Activated B cell treated with CpG ODN at 0.5 μM for 24 hours (primary cell): ENCODE measurements at places on chromosomes 1 and 21.

- DNase-seq: no peak
Observed at GRCh38 chr1:162706606-162707005, 74.3 kb downstream of the DDR2 start.

GRCh38 chr1:214164173-214164572 is 116.8 kb upstream of the SMYD2 start:
- no peak for DNase-seq

DNA sequence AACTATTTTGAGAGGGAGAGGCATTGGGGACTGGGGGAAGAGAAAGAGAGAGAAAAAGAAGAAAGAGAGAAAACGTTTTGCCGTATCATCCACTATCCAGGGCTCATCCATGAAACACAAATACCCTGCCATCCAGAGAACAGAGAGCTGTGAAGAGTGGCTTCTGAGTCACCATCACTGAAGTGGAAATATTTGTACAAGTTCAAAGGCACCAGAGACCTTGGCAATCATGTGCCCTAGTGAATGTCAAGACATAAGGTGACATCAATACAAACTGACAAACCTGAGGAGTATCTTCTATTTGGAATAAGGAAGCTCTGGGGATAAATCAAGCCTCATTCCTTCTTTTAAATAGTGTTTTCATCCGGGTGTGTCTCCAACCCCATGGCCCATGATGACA is 197.2 kb upstream of the PROX1 start:
- DNase-seq: no peak

DNA sequence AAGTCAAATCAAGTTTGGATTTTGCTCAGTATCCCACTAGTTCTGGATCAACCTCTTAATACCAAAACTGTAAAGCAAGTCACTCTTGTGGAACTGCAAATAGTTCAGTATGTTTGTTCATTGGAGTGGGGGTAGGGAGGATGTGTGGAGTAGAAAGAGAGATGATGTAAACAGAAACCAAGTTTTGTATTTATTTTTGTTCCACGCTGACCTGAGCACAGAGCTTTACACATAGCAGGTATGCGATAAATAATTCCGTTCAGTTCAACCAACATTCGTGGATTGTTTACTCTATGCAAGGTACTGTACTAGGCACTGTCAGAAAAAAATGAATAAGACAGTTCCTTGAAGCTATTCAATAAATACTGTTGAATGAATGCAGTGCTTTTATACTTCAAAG is 4.5 kb upstream of the ZNF644 start:
- DNase-seq: no peak

DNA sequence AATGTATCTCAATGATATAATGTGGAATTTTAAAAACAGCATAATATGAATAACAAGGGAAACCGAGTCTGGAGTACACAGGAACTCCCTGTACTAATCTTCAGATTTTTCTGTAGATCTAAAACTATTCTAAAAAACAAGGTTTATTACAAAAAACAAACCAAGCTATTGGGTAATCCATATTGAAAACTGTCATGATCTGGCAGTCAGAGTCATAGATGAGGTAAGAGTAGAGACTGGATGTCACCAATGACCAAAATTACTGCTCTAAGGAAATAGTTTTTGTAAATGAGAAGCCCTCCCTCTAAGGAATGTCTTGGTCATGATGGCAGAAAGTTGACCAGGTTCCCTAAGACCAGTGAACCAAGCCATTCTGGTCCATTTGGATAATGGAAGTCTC is 2.4 kb upstream of the SPOCD1 start:
- no peak for DNase-seq

DNA sequence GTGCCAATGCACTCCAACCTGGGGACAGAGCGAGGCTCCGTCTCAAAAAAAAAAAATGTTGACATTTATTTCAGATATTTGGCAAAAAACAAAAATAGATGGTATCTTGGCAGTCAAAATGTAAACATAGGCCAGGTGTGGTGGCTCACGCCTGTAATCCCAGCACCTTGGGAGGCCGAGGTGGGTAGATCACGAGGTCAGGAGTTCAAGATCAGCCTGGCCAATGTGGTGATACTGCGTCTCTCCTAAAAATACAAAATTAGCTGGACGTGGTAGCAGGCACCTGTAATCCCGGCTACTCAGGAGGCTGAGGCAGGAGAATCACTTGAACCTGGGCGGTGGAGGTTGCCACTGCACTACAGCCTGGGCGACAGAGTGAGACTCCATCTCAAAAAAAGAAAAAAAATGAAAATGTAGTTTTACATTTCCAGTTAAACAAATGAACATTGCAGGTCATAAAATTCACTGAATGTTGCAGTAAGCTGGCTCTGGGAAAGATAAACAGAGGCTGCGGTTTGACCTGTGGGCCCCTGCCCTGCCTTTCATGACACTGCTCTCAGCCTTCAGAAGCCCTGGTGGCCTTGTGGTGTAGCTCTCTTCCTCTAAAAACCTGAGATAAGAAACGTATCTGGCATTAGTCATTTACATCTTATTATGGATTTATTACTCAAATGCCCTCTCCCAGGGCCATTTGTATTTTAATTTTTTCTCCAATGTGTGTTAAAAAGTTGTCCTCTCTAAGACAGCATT is 12.2 kb upstream of the SLC44A3 start:
- no peak for DNase-seq

DNA sequence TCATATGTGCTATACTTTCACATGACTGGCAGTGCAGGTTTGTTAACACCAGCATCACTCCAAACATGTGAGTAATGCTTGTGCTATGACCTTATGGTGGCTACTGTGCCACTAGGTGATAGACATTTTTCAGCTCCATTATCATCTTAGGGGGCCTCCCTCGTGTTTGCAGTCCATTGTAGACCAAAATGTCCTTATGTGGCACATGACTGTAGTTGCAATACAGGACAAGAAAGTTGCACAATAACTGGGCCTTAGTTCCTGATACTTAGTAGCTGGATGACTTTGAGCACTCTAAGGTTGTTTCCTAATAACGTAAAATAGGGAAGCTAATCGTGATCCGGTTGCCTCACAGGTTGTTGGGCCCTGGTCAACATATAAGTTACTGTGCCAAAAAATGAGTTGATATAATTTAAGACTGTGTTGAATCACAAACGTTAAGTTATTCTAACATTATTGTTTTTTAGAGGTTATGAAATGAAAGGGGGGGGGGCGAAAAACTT is 511 bp upstream of the SNX27 start:
- no peak for DNase-seq

DNA sequence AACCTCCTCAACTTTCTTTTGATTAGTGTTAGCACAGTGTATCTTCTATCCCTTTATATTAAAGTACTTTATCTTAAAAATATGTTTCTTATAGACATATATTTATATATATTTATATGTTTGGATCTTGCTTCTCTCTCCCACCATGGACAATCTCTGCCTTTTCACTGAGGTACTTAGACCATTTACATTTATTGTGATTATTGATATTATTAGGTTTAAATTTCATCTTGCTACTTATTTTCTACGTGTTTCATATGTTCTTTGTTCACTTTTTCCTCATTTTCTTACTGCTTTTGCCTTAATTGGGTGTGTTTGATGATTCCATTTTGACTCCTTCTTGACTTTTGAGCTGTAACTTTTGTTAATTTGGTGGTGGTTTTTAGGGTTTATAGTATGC is 70.7 kb downstream of the POFUT2 start:
- DNase-seq: no peak

DNA sequence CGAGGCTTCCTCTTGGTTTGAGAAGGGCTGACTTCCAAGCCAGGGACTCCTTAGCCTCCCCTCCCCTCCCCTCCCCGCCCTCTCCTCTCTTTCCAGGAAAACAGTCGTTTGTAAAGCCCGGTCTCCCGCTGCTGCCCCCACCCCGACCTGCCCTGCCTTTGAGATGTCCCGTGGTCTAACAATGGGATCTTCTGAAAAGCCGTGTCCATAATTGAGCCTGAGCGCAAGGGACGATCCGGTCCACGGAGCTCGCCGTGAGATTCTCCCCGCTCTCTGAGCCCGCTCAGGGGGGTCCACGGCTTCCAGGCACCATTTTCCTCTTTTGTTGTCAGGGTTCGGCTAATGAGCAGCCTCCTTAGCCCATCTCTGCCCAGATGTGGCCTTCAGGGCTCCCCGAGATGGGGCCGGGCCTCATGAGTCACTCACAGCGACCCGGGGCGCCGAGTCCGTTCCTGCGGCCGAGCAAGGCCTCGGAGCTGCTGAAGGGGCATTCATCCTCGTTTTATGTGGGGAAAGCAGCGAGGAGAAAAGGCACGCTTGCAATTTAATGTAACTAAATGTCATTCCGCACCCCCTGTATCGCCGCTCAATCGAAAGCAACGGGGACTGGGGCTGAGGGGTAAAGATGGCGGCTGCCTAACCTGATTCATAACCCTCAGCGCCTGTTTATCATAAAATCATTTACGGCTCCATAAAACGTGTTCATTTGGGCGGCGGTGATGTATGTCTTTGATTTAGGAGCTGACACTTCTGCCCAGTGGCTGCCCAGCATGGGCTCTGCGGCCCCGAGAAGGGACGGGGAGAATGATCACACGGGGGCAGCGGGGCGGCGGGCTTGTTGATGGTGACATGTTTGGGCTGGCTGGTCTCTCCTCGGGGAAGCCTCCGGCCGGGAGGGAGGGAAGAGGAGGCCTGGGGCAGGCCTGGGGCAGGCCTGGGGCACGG is 232.6 kb upstream of the C1orf174 start:
- DNase-seq: no peak

GRCh38 chr1:160130486-160130885 is 14.9 kb downstream of the ATP1A2 start:
- no peak for DNase-seq

DNA sequence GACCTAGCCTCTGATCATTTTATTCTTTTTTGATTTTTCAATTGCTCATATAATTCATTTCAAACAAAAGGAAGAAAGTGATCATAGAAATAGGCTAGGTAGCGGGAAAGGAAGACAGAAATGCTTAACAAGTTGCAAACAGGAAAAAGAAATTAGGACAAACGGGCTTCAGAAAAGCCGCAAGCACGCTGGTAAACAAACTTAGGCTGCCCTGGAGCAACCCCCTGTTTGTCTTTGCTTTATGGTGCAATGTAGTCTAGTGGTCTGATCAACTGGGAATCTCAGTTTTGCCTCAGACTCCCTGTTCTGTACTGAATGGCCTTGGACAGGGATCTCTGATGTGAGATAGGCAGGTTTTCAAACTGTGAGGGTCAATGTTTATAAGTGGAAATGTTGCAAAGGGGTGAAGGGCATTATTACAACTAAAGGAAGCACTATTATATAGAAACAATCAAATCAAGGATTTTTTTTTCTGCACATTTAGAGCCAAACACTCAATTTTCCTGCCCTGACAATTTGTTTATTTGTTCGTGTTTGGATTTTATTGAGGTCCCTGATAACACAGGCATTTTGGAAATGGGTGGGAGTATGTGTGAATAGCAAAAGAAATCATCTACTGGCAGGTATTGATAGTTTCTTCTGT is 146.8 kb upstream of the NRIP1 start:
- DNase-seq: no peak

GRCh38 chr1:55726994-55727393 is 511.8 kb upstream of the USP24 start:
- DNase-seq: no peak

DNA sequence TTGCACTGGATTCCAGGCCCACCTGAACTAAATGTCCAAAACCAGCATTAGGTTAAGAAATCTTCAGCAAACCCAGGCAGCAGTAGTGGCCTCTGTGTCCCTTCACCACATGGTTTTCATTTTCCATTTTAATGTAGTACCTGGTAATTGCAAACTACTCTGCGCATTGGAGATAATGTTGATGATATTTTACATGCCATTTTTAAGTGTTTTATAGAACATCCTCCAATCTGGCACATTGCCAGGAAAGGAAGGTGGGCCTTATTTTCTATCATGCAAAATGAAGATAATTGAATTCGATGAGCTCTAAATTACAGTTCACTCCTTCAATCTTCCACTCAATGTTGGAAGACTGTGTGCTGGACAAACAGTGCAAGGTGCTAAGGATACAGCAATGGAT is 89.5 kb downstream of the ZC3H11B start:
- DNase-seq: no peak

DNA sequence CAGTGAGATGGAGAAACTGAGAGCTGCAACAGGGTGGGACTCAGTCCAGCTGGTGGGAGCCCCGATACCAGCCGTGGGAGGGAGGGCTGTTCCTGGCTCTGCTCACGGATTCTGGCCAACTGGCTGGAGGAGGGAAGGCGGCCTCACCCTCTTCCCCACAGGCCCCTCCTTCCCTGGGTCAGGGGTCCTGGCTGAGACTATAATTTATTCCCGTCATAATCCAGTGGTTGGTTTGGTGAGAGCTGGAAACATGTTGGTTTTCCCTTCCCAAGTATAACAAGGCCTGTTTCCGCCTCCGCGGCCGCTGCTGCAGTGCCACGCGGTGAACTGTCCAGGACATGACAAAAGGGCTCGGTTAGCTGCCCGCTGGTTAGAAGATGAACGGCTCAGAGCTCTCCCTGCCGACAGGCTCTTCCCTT is 10.0 kb downstream of the PTPRF start:
- no peak for DNase-seq

DNA sequence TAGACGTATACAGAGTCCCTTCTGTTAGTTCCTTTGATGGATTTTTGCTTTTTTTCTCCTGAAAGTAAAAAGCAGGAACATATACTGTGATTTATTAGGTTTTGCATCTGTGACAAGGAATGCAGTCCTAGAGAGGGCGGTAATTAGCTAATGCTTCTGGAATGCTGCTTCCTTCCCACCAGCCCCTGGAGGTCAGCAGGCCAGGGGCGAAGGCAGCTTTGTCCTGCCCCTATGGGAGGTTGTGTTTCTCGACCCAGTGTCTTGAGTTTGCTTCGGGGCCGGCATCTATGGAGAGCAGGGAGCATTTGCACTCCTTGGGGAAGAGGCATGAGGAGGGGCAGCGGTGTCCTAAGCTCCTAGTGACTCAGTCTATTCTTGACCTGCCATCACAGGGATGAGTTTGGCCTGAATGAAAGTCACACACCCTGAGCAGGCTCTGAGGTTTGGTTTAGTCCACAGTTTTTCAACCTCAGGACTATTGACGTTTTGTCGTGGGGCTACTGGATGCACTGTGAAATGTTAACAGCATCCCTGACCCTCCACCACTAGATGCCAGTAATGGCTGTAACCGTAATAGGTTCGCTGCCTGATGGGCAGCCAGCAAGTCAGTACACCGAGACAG is 85.0 kb upstream of the KCNJ15 start:
- no peak for DNase-seq

GRCh38 chr1:5189384-5189783 is 535.0 kb downstream of the AJAP1 start:
- DNase-seq: no peak

- DNase-seq: no peak
Observed at GRCh38 chr1:4674676-4675075, 20.3 kb downstream of the AJAP1 start.

GRCh38 chr21:29376556-29376955 is 77.8 kb downstream of the BACH1 start:
- peak; percentile 32 for DNase-seq

- DNase-seq: no peak
Observed at GRCh38 chr1:176994931-176995596, 169.4 kb downstream of the ASTN1 start.

GRCh38 chr1:1680912-1681273 is 11.7 kb downstream of the SLC35E2B start:
- DNase-seq: no peak

GRCh38 chr1:19514391-19514831 is 29.1 kb upstream of the CAPZB start:
- no peak for DNase-seq
